ENCODE measurements at places on chromosomes 6 and 20.

DNA sequence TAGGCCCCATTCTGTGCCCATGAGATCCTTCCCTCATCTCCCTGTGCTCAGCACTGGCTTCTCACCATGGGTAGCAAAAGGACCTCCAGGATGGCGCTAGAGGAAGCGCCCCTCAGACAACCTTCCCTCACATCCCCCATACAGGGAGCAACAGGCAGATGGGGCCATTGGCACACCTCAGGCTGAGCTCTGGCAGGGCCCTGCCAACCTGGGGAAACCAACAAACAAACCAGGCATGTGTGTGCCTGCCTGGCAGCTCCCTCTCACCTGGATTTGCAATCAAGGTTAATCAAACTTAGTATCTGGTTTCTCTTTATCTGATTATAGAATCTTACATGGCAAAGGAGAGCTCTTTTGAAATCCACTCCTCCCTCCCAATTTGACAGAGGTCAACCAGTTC lies 134.9 kb downstream of the SLC23A2 start:
- no peaks in the 10 kb centered on the region for H3K27me3 ChIP-seq
- no peaks in the 10 kb centered on the region for H3K4me1 ChIP-seq
- no peak for DNase-seq
- no peak overlapping the region for H3K4me3 ChIP-seq
- H3K36me3 ChIP-seq = peaks cover 29% of the 10 kb centered on the region
- no peak overlapping the region for H3K27ac ChIP-seq

- no peak for DNase-seq
- H3K4me1 ChIP-seq = no peaks in the 10 kb centered on the region
- H3K27me3 ChIP-seq = no peaks in the 10 kb centered on the region
- no peak overlapping the region for H3K4me3 ChIP-seq
- H3K27ac ChIP-seq = no peak overlapping the region
These were observed 58.3 kb upstream of the GNRH2 start for GRCh38 chr20:2984956-2985661.

GRCh38 chr6:116990679-116991078 lies 113.6 kb downstream of the RFX6 start:
- H3K27ac ChIP-seq = no peak overlapping the region
- no peak overlapping the region for H3K4me3 ChIP-seq
- H3K27me3 ChIP-seq = no peaks in the 10 kb centered on the region
- H3K36me3 ChIP-seq = no peaks in the 10 kb centered on the region
- no peaks in the 10 kb centered on the region for H3K4me1 ChIP-seq

GRCh38 chr6:46352541-46353268 lies 138.5 kb downstream of the RCAN2 start:
- no peaks in the 10 kb centered on the region for H3K27me3 ChIP-seq
- H3K4me1 ChIP-seq = peaks cover 11% of the 10 kb centered on the region
- no peaks in the 10 kb centered on the region for H3K36me3 ChIP-seq
- no peak overlapping the region for H3K4me3 ChIP-seq
- H3K27ac ChIP-seq = no peak overlapping the region
- no peak for DNase-seq

GRCh38 chr6:75863784-75864183 lies 114.7 kb downstream of the MYO6 start:
- H3K4me1 ChIP-seq = peaks cover 3% of the 10 kb centered on the region
- no peak overlapping the region for H3K27ac ChIP-seq
- no peak overlapping the region for H3K4me3 ChIP-seq
- no peak for DNase-seq
- peaks cover 11% of the 10 kb centered on the region for H3K36me3 ChIP-seq
- no peaks in the 10 kb centered on the region for H3K27me3 ChIP-seq

GRCh38 chr6:156185113-156185512 lies 592.1 kb upstream of the ARID1B start:
- no peaks in the 10 kb centered on the region for H3K36me3 ChIP-seq
- no peaks in the 10 kb centered on the region for H3K27me3 ChIP-seq
- no peaks in the 10 kb centered on the region for H3K4me1 ChIP-seq

DNA sequence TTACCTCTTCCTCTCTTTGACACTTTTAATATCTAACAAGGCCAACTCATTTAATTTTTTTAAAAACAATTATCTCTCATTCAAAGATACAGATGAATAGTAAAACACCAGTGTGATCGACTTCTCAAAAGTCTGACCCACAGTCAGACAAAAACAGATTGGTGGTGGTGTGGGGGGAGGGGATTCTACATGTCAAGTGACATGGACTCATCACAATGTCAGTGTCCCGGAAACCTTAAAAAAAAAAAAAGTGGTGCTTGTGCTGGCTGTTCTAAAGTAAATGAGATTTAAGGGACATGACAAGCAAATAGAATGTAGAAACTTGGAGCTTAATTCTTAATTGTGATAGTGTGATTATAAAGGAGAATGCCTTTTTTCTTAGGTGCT lies 16.3 kb upstream of the RFPL4B start:
- H3K4me1 ChIP-seq = peaks cover 14% of the 10 kb centered on the region
- H3K27ac ChIP-seq = no peak overlapping the region
- no peak for DNase-seq

DNA sequence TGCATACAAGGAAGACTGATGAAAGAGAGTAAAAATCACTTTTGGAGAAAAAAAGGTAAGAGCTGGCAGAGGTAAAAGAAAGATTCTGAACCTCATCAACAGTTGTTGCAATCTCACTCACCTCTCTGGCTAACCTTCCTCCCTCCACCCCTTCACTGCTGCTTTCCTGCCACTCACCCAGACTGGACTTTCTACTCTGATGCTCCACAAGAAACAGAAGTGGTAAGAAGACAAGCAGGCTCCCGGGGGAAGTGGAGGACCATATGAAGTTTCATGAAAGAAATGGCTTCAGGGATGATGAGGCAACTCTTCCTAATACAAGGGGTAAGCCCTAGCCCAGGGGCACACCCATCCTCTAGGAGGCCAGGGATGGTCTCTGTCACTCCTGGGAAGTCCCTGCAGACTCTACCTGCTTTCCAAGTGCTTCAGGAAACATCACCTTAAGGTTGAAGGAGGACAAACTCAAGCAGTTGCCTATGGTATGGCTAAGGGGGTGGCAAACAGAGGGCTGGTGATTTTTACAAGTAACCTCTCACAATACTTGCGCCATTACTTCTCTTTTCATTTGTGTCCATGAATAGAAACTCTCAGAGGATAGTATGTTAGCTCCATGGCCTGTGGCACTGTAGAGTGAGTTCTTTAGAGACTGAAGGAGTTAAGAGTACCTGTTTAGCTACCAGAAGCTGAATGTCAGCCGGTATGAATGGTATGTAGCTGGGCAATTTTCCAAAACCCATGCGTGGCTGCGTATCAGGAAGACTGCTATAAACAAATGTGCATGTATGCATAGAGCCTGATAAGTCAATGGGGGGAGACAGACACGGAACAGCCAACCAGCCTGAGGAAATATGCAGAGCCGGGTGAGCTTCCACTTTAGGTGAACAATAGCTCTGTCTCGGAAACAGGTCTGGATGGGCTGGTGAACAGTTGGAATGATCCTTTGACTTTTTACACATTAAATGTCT lies 112.0 kb downstream of the BACH2 start:
- H3K4me3 ChIP-seq = no peak overlapping the region
- no peaks in the 10 kb centered on the region for H3K27me3 ChIP-seq
- no peaks in the 10 kb centered on the region for H3K36me3 ChIP-seq
- peaks cover 24% of the 10 kb centered on the region for H3K4me1 ChIP-seq
- H3K27ac ChIP-seq = no peak overlapping the region
- DNase-seq = no peak

- H3K27me3 ChIP-seq = no peaks in the 10 kb centered on the region
- H3K27ac ChIP-seq = no peak overlapping the region
- no peak overlapping the region for H3K4me3 ChIP-seq
- no peak for DNase-seq
- no peaks in the 10 kb centered on the region for H3K4me1 ChIP-seq
These were observed 28.9 kb upstream of the NNAT start for GRCh38 chr20:37492096-37492625.

All from thoracic aorta (tissue), 2 donors.